MM.1S (cell line): ENCODE measurements at places on chromosomes 3 and 15.

- no peak for DNase-seq
These were observed 59.3 kb downstream of the GBE1 start for GRCh38 chr3:81702126-81702525.

GRCh38 chr3:72100601-72101187 lies 315.7 kb upstream of the PROK2 start:
- DNase-seq, result peak; percentile 92

DNA sequence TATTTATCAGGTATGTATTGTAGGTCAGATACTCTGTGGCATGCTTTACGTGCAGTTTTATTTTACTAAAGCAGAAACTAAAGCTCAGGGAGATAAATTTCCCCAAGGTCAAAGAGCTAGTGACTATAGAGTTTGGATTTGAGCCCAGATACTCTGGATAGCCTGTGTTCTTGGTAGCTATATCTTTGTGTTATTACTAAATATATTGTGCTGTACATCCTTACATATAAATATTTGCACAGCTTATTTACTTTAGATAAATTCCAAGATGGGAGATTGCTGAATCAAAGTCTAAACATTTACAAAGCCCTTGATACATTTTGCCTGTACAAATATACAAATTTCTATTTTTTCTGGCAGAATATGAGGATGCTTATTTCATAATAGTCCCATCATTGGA lies 660.9 kb upstream of the NAALADL2 start:
- no peak for DNase-seq

DNA sequence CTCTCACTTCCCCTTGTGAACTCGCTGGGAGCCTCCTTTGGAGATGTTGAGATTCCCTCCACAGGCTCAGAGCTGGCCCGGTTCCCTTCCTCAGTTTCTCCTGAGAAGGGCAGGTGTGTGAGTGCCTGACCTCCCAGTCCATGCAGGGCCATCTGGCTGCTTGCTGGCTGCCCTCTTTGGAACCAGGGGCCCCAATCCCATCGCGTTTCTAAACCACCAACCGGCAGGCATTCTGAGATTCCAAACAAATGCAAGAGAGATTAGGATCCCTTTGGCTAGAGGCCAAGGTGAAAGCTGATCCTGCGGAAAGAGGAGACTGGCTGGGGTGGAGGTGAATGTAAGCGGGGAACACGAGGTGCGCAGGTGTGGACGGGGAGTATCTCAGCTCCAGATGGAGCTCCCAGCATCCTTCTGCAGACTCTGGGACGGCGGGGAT lies 2.9 kb upstream of the PRRT3 start:
- no peak for DNase-seq

DNA sequence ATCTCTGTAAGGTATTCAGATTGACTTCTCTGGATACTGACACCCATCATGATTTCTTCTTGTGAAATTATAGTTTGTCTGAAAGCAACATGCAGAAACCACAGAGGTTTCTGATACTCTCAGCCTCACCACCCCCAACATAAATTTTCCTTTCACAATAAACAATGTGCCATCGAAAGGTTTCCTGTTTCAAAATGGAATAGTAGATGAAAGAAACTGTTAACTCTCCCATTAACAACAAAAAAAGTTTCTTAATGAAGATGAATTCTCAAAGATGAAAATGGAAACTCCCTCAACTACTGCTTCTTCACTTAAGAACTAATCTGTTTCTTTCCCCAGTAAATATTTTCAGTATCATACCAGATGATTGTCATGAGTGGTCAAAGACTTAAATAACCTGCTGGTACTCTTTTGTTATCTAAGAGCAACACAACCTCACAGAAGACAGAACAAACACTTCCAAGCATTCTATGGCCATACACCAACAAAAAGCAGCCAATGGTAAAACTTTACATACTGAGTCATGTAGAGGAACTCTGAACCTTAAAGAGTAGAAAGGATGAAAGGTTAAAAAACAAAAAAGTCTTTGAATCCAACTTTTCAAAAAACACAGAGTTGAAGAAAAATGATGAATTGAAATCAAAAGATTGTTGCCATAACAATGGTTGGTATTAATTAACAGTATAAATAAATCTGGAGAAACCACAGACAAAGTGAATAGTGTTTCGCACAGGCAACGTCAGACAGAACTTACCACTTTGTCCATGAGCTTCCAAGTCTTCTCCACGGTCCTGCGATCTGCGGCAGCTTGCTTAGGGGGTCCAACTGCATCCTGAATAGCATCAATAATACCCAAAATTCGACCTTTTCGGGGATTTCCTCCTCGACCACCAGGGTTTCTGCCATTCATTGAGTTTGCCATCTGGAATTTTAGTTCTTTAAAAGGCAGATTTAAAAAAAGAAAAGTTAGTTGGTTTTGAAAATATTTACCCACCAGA lies 1.9 kb downstream of the CBLB start:
- peak; percentile 74 for DNase-seq

DNA sequence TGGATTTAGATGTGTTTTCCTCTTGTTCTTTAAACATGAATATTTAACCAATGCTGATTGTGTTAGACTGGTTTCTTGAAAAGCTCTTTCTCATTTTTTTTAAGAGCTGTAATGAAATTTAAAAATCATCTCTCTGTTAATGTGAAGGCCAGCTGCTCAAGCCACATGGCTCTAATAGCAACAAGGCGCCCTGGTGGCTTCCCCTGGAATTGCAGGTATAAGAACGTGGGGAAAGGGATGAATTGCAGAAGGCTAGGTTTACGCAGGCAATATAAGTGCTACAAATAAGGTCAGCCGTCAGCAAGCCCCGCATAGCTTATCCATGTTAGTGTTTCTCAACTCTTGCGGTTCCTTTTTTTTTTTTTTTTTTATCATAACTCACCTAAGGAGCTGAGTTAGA lies 108.5 kb downstream of the SAMMSON start:
- DNase-seq, result no peak

- DNase-seq, result no peak
These were observed 11.5 kb upstream of the MB21D2 start for GRCh38 chr3:192929146-192929545.
